ENCODE measurements at places on chromosomes 2 and 18.

GRCh38 chr2:16475586-16475985, 190.0 kb downstream of the CYRIA start:
- DNase-seq = no peak

DNA sequence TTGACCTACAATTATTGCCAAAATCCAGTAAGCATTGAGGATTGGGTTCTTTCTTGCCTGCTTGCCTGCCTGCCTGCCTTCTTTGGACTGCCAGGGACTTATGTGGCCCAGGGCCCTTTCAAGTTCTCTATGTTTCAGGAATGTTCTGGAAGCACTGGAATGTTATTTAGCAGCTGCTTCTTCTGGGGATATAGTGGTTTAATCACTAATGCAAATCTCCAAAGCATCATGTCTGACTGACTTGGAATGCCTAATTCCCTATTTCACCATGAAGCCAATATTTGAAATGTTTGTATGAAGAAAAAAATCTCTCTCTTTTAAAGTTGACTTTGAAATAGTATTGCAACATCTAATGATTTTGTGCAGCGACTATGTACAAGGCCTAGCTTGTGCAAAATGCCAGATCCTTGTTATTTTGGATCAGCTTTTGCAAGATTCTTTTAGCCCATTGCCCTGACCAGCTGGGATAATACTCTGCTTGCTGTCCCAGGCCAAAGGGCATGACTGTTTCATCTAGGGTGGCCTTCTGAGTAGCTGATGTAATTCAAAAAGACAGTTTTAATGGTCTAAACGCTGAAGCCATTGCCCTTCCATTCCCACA, 204.6 kb downstream of the RND3 start:
- DNase-seq = no peak

- DNase-seq = no peak
Measured at GRCh38 chr2:174004905-174005605, 39.9 kb upstream of the SP3 start.

DNA sequence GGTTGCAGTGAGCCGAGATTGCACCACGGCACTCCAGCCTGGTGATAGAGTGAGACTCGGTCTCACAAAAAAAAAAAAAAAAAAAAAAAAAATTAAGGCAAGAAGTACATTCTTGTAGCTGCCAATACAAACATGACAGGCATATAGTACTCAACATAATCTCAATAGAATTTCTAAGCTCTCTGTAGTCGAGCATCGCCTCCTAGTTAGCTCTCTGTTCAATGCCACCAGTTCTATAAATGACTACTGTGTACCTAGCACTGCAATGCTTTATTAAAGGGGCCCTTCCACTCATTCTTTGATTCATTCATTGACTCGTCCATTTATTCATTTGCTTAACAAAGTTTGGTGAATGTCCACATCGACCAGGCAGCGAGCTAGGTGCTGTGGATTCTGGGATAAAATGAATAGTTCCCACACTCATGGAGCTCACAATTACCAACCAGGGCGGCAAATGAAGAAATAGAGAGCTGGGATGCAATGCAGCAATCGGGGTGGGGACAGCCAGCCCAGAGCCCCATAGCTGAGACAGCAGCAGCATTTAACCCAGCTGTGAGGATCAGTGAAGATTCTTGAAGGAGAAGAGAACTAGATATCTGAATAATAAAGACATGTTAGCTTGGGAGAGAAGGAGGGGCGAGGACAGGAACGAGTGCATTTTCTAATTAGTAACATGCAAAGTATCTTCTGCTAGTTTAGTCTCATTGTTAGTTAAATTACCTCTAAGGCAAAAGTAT, 349.8 kb downstream of the LPIN1 start:
- DNase-seq = no peak

DNA sequence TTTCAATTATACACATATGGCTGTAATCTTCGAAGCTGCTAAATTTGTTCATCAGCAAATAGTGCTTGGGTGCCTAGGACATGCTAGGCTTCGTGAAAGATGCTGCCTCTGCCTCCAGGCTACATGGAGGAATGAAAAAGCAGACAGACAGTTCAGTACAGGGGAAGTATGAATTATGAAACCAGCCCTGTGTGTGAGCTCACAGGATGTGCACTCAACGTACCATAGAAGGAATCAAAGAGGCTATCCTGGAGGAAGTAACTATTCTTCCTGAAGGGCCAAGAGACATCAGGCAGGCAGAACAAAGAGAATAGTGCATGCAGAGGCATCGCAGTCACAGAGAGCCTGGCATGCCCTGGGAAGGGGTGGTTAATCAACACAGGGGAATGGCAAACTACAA, 61.4 kb downstream of the DYM start:
- DNase-seq = no peak

DNA sequence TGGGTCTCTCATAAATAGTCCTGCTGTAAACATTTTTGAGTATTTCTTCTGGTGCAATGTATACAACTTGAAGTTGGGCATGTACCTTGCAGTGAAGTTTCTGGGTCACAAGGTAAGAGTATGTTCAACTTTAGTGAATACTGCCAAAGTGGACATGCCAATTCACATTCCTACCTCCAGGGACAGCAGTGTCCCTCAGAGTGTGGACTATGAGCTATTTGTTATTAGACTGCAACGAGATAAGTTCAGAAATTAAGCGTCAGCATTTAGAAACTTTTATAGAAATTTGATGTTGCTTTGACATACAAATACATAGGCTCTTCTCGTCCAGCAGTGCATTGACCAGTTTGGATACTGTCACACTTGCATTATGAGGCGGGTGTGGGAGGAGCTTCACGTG, 7.2 kb upstream of the ACKR3 start:
- DNase-seq = no peak

DNA sequence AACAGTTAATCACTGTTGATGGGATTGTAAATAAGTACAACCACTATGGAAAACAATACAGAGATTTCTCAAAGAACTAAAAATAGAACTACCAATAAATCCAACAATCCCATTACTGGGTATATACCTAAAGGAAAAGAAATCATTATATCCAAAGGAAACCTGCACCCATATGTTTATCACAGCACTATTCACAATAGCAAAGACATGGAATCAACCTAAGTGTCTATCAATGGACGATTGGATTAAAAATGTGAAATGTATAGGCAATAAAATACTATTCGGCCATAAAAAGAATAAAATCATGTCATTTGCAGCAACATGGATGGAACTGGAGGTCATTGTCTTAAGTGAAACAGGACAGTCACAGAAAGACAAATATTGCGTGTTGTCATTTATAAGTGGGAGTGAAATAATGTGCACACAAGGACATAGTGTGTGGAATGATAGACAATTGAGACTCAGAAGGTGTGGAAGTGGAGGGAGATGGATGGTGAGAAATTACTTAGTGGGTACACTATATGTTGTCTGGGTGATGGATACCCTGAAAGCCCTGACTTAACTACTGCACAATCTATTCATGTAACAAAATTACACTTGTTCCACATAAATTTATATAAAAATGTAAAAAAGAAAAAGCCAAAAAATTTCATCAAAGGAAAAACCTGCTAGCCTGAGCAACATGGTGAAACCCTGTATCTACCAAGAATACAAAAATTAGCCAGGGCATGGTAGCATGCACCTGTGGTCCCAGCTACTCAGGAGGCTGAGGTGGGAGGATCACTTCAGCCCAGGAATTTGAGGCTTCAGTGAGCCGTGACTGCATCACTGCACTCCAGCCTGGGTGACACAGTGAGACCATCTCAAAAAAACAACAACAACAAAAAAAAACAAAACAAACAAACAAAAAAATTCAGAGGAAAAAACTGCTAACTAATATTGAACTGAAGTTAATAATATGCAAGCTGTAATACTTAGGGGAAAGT, 12.6 kb downstream of the APOB start:
- DNase-seq = no peak

GRCh38 chr18:55114876-55115275, 155.6 kb upstream of the CCDC68 start:
- no peak for DNase-seq

DNA sequence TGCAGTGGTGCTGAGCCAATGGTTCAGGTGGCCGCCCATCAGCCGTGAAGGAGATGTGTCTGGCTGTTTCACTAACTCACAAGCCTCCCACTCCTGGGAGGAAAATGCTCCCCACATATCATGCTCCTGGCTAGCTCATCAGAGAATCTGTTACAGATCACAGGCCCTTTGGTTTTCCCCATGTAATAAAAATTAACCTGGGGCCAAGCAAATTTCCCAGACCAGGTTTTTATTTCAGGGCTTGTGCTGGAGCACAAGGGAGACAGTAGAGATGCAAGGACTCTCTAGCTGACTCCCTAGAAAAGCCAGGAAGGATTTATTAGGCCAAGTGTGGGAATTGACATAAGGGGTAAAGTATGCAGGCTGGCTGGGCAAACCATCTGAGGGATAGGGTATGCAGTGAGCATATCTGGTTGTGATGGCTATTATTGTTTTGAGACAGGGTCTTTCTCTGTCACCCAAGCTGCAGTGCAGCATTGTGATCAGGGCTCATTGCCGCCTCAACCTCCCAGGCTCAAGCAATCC, 40.6 kb upstream of the CCBE1 start:
- no peak for DNase-seq

GRCh38 chr2:195029804-195030654, 627.0 kb upstream of the SLC39A10 start:
- DNase-seq = no peak

DNA sequence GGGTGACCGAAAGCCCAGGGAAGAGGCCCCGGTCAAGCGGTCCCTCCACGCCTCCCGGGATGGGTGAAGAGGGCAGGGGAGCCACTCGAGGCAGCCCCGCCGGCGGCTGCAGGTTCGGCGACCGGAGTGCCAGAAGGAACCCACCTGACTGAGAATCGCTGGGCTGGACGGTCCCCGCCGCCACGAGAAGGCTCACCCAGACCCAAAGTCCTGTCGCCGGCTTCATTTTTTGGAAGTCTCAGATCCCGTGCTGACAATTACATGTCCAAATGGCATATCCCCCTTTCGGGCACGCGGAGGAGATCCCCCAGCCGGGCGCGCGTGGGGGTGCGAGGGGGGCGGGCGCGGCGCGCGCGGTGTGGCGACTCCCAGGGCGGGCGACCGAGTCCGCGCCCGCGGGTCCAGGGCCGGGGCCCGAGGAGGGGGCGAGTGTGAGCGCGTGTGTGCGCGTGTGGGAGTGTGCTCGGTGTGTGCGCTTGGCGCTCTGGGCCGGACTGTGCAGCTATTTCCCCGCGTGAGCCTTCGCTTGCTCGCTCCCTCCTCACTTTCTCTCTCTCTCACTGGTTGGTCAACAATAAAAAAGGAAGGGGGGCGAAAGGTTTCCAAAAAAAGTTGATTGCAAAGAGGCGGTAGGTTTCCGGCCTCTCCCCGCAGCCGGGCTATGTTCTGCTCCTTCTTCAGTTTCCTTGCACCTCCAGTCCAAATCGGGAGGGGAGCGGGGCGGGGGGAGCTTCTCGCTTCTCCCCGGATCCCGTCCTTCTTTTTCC, at the start of gene ERBB4:
Gene ERBB4 (minus strand): TSS at position 498 of the 767 bp plus-strand sequence. CDS start 272 bp downstream, at position 226.
- no peak for DNase-seq

Measured in activated effector memory CD4-positive, alpha-beta T cell treated with anti-CD3 and anti-CD28 coated beads, Interleukin-2, amount 50 U/mL, for 16 hours (primary cell).